NCI-H1417 treated with DMSO at 0.1 percent for 48 hours (cell line): ENCODE measurements at places on chromosomes 11 and 22.

- DNase-seq = no peak
These were observed 43.5 kb downstream of the SGSM3 start for GRCh38 chr22:40413873-40414272.

GRCh38 chr11:72221386-72222075, 3.0 kb upstream of the INPPL1 start:
- no peak for DNase-seq

DNA sequence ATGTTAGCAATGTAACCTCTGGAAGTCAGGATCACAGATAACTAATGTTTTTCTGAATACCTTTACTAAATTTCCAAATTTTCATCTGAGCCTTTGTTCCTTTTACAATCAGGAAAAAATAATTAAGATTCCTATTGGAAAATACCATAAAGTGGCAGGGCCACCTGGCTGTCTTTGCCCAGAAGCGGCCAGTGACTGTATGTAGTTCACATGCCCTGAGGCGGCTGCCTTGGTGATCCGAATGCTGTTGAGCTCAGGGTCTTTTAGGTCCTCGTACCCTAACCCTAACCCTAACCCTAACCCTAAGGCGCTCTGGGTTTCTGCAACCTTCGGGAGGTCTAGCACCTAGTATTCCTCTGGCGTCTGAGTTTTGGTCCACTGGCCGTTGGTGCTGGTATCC, 8.5 kb upstream of the ARFGAP3 start:
- DNase-seq = no peak

DNA sequence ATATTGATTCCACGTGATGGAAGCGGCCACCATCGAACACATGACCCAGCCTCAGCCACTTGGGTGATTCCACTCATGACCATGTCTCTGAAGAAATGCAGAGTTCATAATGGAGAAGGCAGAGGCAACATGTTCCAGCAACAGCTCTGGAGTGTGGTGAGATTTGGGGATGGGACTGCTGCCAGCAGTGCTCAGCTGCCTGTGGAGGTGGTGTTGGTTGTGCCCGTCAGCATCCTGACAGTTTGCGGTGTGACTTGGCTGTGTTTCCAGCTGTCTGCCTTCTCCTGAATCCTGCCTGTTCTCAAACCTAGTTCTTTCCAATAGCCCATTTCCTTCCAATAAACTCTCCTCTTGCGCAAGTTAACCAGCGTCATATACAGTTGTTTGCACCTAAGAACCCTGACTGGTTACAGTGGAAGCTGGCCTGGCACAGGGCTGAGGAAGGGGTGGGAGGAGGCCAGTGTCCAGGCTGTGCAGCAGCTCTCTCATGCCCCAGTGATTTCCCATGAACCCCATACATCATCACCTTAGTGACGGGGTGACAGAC, 22.0 kb upstream of the OR8B8 start:
- no peak for DNase-seq

DNA sequence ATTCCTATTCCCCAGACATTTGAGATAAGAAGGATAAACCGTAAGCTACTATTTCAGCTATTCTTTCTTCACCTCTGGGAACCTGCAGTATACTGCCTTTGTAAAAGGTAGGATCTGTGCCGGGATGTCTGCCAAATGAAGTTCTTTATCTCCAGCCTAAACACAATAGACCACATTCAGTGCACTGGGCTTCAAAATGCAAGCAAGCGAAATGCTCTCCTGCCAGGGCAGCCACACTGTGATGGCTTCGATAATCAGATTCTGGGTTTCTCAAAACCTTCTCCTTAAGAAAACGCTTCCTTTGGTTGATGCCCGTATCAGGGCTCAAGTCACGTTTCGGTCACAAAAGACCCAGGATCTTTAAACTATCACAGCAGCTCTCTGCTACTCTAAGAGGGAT, 299.5 kb upstream of the B3GAT1 start:
- no peak for DNase-seq

DNA sequence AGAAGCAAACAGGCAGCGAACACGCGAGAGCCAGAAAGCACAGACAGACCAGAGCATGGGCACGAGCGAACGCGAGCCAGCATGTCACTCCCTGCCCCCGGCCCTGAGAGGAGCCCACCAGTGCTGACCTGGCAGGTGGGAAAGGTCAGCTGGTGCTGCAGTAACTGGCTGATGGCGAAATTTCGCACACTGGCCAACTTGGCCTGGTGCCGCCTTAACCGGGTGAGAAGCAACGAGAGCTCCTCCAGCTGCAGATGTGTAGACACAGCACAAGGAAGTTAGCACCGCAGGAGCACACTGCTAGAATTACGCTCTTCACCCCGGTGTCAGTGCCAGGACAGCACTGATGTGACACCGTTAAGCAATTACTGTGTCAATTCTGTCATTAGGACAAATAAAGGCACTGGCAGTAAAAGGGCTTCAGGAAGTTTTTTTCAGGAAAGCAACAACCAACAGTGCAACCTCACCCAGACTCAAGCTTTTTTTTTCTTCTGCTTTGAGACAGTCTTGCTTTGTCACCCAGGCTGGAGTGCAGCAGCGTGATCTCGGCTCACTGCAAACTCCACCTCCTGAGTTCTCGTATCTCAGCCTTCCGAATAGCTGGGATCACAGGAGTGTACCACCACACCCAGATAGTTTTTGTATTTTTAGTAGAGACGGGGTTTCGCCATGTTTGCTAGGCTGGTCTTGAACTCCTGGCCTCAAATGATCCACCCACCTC, 76.8 kb downstream of the C11orf58 start:
- no peak for DNase-seq

DNA sequence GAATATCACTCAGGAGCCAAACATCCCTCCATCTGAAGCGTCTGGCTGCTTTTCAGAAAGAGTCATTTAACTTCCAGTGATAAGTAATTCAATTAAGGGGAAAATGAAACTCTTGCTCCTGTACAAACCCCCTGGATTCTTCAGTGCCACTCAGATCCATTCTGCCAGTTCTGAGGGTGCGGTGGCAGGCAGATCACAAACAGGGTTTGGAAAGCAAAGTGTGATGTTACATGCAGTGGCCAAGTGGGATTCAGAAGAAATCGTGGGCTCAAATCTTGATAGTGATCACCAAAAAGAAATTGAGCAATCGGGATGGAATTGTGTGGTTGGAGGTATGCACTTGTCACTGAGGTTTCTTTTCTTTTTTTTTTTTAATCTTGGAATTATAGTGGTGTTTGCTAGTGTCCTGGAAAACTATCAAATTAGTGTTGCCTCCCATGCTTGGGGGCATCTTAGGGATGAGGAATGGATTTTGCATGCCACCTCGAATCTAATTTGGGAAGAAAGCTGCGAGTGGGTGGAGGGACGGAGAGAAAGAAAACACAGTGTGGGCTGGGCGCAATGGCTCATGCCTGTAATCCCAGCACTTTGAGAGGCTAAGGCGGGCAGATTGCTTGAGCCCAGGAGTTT, 22.5 kb upstream of the RTL6 start:
- no peak for DNase-seq

- DNase-seq = no peak
These were observed 62.6 kb upstream of the PRSS23 start for GRCh38 chr11:86737737-86738136.

- no peak for DNase-seq
These were observed 8.6 kb downstream of the KLHL35 start for GRCh38 chr11:75424396-75424795.

GRCh38 chr22:37636186-37636948, 3.1 kb upstream of the SH3BP1 start:
- DNase-seq = no peak

DNA sequence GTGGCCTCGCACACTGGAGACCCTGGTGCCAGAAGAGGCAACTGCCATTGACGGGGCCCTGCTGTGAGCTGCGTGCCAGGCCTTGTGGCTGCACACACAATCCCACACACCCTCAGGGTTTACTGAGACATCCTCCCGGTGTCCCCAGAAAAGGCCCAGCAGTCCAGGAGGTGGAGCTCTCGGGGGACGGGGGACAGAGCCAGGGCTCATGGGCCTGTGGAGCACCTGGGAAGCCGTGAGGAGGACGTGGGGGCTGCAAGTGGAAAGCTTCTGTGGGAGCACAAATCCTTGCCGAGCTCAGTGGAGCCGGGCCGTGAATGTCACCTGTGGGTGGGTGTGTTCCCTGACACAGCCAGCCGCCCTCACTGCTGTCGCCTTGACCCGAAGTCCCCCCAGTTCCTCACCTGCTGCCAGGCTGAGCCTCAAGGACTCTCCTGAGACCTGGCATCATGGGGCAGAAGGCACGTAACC, 609.7 kb downstream of the TBC1D22A start:
- no peak for DNase-seq

DNA sequence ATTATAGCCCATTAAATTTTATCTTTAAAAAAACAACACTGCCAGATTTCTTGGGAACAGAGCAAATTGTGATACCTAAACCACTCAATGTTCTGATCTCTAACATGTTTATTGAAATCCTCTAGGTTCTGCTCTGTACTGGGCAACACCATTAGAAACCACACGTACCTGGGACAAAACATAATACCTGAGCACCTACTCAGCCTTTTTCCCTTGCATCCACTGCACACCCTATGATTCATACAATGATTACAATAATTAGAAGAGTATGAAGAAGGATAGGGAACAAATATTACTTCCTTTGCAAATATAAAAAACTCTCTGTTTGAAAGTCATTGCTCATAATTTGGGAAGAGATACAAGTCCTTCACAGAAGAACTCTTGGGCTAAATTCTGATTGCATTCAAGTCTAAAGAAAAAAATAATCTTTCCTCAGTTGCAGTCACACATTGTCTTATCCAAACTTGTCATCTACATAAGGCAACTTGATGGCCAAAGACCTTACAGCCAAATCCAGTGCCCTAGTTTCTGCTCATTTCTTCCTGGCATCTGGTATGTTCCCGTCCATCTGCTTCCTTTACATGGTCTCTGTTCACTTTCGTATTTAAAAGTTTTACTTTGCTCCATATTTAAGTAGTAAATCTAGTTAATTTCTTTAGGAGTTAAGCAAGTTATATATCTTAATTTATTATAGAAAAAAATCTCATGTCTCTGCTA, 407.4 kb downstream of the LRRC4C start:
- DNase-seq = no peak

DNA sequence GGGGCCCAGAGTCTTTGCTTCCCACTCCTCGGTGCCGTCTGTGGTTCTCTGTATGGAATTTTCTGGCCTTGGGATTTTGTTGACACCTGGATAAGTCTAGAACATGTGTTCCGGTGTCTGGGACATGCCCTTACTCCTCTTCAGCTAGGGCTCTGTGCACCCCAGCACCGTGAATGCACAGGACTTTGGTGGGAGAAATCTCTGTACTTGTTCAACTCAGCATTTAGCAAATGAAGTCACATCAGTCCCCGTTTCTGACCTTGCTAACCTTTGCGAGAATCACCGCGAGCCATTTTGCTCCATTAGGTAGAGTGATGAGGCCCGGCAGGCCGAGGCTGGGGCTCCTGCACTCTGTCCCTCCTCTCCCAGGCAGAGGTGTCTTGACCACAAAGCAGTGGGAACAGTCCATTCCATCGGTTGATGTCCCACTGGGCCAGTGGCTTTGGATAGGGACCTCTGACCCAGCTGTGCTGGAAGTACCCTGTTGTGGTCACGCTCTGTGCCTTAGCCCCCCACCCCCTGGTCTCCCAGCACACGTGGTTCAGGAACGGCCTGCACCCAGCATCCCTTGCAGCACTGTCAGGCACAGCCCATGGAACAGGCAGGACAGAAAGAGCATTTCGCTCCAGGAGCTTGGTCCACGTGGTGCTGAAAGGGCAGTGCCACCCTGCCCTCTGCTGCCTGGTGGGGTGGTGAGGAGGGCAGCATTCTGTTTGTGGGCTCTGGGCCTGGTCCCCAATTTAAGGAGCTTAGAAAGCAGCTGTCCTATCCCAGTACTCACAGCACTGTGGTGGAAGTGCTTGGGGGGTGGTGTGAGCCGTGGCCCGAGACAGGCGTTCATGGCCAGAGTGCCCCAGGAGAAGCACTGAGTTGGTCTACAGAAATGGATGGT, 73.4 kb downstream of the MED15 start:
- DNase-seq = no peak

GRCh38 chr11:132909021-132909606, 623.2 kb downstream of the OPCML start:
- no peak for DNase-seq

DNA sequence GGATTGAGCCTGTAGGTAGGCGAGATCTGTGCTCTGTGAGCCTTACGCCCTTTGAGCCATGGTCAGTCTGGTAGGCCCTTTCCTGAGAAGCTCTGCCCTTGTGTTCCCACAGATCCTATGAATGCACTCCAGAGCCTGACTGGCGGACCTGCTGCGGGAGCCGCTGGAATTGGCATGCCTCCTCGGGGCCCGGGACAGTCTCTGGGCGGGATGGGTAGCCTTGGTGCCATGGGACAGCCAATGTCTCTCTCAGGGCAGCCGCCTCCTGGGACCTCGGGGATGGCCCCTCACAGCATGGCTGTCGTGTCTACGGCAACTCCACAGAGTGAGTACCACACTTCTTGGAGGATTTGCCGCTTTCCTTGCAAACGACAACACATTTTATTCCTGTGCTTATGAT, 47.4 kb downstream of the MED15 start:
- no peak for DNase-seq

DNA sequence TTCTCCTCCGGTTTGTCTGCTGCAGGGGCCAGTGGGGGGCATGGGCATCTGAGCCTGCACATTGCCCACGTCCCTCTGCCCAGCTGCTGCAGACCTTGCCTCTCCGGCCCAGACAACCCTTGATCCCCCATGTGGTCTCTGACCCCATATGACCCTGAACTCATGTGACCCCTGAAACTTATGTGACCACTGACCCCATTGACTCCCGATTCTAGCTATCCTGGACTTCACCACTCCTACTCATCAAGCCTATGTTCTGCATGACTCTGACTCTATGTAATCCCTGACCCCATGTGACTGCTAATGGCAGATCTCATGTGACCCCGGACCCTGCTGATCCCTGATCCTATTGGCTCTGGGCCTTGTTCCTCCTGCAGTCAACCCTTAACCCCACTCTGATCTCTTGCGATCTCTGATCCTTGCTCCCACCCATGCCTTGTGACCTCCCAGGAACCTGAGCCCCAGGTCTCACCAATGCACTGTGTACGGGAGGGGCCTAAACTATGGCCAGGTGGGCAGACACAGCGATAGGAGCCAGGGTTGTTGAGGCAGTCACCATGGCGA, 5.7 kb downstream of the LTBP3 start:
- DNase-seq = no peak

- DNase-seq = no peak
These were observed 6.4 kb downstream of the IL10RA start for GRCh38 chr11:117992620-117993019.
